ENCODE measurements at places on chromosomes 5 and 9.

DNA sequence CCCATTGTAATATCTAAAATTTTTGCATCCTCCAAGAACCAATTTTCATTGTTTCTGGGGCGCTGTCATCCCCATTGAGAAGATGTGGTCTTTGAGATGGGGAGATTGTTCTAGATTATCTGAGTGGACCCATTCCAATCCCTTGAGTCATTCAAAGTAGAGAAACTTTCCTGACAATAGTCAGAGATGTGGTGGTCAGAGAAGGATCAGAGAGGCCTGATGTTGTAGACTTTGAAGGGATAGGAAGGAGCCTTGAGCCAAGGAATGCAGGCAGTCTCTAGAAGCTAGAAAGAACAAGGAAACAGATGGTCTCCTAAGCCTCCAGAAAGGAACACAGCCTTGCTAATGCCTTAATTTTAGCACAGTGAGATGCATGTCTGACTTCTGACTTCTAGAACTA is 80.4 kb downstream of the TEK start:
- no peak for DNase-seq

DNA sequence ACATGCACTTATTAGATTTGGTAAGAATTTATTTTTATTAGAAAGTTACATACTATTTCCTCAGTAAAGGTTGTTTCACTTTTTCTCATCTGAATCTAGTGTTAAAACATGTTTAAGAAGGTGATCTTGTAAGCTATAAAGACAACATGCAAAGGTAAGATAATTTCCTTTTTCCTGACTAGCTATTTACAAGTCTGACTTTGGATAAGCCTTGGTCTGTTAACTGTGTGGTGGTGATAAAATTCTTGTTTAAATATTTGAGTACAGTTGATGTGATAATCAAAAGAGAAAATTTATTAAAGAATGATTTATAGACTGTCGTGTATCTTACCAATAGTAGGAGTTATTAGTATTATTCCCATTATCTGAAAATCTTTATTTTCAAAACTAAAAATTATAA is 36.9 kb upstream of the GPR21 start:
- DNase-seq, result no peak

DNA sequence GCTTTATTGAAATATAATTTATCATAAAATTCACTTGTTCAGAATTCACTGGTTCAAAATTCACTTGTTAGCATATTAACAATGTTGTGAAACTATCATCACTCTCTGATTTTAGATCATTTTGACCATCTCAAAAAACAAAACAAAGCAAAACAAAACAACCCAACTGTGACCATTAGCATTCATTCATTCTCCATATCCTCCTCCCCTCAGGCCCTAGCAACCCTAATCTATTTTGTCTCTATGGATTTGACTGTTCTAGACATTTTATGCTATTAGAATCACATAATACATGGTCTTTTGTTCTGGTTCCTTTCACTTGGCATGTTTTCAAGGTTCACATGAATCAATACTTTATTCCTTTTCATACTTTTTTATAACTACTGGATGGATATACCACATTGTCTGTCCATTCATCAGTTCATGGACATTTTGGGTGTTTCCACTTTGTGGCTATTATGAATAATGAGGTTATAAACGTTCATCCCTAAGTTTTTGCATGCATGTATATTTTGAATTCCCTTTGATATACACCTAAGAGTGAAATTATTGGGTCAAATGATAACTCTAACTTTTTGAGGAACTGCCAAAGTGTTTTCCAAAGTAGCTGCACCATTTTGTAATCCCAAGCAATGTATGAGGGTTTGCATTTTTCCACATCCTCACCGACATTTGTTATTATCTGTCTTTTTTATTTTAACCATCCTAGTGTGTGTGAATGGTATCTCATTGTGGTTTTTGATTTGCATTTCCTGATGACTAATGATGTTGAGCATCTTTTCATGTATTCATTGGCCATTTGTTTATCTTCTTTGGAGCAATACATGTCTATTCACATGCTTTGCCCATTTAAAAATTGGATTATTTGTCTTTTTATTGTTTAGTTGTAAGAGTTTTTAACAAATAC is 304.1 kb downstream of the SH3GL2 start:
- no peak for DNase-seq

GRCh38 chr5:153865016-153865415 is 173.7 kb downstream of the FAM114A2 start:
- DNase-seq, result no peak

GRCh38 chr5:37717613-37718431 is 122.0 kb downstream of the GDNF start:
- DNase-seq, result peak; percentile 92

DNA sequence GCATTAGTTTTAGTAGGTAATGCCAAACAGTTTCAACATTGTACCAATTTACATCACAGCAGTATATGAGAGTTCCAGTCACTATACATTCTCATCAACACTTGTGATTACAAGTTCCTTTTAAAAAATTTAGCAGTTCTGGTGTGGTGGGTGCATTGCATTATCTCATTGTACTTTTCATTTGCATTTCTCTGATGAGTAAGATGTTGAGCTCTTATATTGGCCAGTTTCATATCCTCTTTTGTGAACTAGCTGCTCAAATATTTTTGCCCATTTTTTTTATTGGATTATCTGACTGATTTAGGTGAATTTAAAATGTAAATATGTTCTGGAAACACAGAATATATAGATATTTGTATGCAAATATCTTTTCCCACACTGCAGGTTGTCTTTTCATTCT is 160.9 kb upstream of the NR3C1 start:
- no peak for DNase-seq

- no peak for DNase-seq
These were observed 17.9 kb upstream of the AFF4 start for GRCh38 chr5:132981288-132981687.

GRCh38 chr9:116574027-116574679 is 113.0 kb upstream of the TRIM32 start:
- DNase-seq, result peak; percentile 59

GRCh38 chr5:32683125-32683524 is 28.0 kb upstream of the NPR3 start:
- no peak for DNase-seq
